ENCODE measurements at places on chromosomes 12 and 14. TPM values are rescaled to one million over a fixed set of nuclear protein-coding genes. Genes with fewer than 3 reads are reported as not detected.

The PRB2 gene
- not detected for total RNA-seq

The WNT5B gene
- 30.3 TPM for total RNA-seq

The OR6J1 gene
- not detected for total RNA-seq

The BDKRB2 gene
- total RNA-seq = 2.6 TPM

The C12orf50 gene
- total RNA-seq = not detected

Data from skeletal muscle tissue (tissue), 5 donors.